ENCODE measurements at places on chromosomes 2 and 18. TPM values are rescaled to one million over a fixed set of nuclear protein-coding genes. Genes with fewer than 3 reads are reported as not detected.

C1GALT1C1L gene
- total RNA-seq = 0.74 TPM

SULT1C3 gene
- not detected for total RNA-seq

SLC4A3 gene
- 0.14 TPM for total RNA-seq

AGXT gene
- total RNA-seq = not detected

WDPCP gene
- total RNA-seq = 5.5 TPM

COL3A1 gene
- total RNA-seq = 0.43 TPM

- no peak for DNase-seq
Measured at GRCh38 chr18:56804395-56804794, 153.2 kb downstream of the WDR7 start.

- DNase-seq = no peak
Measured at GRCh38 chr2:12008425-12009061, 262.1 kb downstream of the LPIN1 start.

DNA sequence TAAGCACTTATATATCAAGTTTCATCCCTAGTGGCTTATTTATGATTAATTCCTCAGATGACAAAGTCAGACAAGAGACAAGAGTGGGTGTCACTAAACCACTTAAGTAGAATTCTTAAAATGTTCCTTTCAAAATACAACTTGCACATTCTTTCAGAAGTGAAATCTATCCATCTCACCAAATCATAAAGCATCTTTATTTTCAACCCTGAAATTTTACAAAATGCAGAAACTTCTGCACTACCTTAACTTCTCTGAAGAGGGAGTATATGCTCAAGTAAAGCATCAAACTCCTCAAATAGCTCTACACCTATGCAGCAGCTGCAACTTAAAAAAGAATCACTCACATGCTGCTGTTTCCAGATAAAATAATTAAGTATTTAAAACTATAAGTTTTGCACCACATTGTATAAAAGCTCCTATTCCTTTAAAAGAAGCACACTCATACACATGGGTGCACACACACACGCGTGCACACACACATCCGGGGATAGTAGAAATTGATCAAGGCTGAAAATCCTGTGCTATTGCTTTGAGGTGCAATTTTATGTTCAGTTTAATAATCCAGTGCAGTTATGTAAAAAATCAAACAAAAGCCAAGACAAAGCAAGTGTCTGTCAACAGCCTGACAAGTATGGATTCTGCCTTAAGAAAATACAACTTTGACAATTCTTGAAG lies 244.5 kb downstream of the TCF4 start:
- no peak for DNase-seq

DNA sequence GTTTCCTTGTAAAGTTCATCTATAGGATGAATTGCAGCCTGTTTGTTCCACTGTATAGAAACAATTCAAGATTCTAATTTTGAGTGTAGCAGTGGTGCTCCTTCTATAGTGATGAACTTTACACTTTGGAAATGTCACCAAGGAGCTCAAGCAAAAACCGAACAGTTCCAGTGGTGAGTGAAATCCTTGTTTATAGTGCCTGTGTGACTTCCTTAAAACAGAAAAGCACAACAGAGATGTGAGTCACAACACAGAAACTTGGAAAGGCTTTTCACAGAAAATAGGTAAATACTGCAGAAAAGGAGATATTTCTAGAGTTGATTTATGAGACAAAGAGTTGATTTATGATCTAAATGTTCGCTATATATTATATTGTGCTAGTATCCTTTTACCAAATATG lies 482.0 kb downstream of the PTPRM start:
- no peak for DNase-seq

GRCh38 chr2:205352593-205352992 lies 329.7 kb upstream of the NRP2 start:
- DNase-seq = no peak

DNA sequence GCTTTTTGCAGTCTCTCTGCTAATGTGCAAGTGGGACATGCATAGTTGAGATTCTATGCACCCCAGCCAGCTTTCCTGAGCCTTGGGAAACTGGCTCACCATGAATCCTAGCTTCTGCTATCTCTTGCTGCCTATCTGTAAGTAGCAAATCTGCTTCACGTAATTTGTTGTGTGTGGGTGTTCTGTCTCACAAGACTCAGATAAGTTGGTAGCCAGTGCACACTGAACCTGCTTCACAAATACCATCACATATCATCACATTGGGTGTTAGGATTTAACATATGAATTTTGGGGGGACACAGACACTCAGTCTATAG lies 13.9 kb upstream of the VRK2 start:
- DNase-seq = no peak

GRCh38 chr2:74029714-74030397 lies 45.1 kb downstream of the TET3 start:
- DNase-seq = no peak

DNA sequence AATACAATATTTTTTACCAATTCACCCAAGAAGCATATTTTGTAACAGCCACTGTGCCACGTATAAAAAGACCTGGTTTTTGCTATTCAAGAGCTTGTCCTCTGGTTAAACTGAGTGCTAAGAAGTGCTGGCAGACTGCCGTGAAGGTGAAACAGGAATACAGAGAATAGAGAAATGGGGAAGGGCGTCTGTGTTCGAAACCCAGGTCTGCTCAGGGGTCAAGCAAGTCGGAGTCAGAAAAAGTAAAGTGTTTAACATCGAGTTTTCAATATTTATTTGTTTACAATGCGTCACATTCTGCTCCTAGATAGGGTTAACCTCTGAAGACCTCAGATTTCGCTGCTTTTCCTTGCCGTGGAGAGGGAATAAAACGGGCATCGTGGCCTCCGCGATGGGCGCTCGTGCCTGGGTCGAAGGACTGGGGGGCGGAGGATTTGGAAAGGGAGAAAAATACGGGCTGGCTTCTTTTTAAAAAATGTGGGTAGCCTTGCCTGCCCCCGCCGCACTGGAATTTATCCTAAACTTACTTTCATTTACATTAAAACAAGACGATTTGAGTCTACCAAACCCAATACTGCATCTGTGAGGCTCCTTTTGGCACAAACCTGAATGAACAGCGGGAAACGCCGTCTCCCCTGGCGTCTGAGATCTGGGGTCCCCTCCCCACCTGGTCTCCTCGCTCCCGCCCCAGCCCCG lies 1.1 kb upstream of the SNTG2 start:
- DNase-seq = no peak

All from activated T-helper 2 cell treated with anti-CD3 and anti-CD28 coated beads, Interferon-gamma antibody, Interleukin-2, Interleukin-4, amounts not matched to agents 10 μg/mL and 5 μg/mL and 100 μg/mL, durations not matched to agents 14 hours and 24 hours and 36 hours (primary cell).